Osteoblast (primary cell): ENCODE measurements at places on chromosomes 7 and 10.
A peak's percentile ranks its signal among the peaks of the same experiment; 100 is the strongest.

DNA sequence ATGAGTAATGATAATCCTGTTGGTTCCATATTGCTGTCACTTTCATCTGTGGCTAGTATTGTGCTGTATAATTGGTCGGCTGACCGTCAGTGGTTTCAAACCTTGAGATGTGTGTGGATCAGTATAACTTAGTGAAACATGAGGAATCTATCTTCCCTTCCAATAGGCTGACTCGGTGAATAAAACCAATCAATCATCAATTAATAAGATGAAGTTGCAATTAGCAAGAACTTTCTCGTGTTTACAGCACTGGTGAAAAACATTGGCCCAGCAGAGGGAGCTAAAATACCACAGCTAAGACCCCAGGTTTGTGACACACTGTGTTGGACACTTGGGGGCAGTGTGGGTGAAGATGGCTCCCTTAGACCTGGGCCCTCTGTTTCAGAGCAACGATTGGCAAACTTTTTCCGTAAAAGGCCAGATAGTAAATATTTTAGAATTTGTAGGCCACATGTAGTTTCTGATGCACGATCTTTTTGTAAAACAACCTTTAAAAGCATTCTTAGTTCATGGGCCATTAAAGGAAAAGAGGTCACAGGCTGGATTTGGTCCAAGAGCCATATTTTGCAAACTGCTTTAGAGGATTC lies 47.8 kb downstream of the STRA8 start:
- H3K4me1 ChIP-seq: peaks cover 15% of the 10 kb centered on the region
- peak overlapping the region; percentile 48 for H3K4me3 ChIP-seq
- peak; percentile 87 for DNase-seq
- peaks cover 8% of the 10 kb centered on the region for H3K27me3 ChIP-seq

DNA sequence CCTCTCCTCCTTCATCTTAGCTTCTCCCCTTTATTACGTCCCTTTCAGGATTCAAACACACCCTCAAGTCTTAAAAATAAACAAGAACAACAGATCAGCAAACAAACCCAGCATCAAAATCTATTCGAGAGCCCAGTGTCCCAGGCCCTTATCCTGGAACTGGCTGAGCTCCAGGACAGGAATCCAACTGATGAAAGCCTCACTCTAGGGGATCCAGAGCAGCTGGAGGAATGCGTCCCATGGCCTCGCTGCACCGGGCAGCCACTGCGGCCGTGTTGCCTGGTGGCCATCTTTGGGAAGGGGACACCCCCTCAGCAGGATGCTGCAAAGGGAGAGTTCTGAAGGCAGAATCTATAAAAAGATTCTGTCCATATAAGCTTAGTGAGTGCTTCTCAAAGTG lies 156.5 kb upstream of the BMPER start:
- no peak overlapping the region for H3K4me3 ChIP-seq
- no peak overlapping the region for H3K27ac ChIP-seq
- peaks cover 26% of the 10 kb centered on the region for H3K4me1 ChIP-seq

GRCh38 chr10:92757711-92758104 lies 68.0 kb downstream of the HHEX start:
- peak; percentile 37 for DNase-seq
- H3K36me3 ChIP-seq: no peaks in the 10 kb centered on the region
- no peak overlapping the region for H3K4me3 ChIP-seq

DNA sequence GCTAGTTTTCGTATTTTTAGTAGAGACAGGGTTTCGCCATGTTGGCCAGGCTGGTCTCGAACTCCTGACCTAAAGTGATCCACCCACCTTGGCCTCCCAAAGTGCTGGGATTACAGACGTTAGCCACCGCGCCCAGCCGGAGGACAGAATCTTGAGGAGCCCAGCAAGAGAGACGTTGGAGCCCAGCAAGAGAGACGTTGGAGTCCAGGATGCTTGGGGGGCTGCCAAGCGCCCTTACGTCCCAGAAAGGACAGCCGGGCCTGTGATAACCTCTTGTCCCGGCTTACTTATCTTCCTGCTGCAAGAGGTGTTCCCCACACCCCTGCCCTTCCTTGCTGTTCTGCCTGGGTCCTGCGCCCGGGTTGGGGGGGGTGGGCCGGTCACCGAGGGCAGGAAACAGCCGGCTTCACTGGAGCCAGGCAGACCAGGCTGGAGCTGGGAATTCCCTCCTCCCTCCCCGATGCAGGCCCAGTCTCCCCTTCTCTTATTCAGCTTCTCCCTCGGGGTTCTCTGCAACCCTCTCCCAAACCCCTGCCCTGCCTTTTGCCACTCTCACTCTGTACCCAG lies 1.9 kb upstream of the EPHB4 start:
- H3K27me3 ChIP-seq: no peaks in the 10 kb centered on the region
- H3K4me3 ChIP-seq: no peak overlapping the region
- no peak overlapping the region for H3K27ac ChIP-seq
- peaks cover 19% of the 10 kb centered on the region for H3K4me1 ChIP-seq
- no peaks in the 10 kb centered on the region for H3K36me3 ChIP-seq
- peak; percentile 49 for DNase-seq

GRCh38 chr7:138382862-138383565 lies 77.0 kb upstream of the TRIM24 start:
- no peak for DNase-seq
- H3K4me1 ChIP-seq: no peaks in the 10 kb centered on the region
- H3K4me3 ChIP-seq: no peak overlapping the region
- H3K27me3 ChIP-seq: no peaks in the 10 kb centered on the region

DNA sequence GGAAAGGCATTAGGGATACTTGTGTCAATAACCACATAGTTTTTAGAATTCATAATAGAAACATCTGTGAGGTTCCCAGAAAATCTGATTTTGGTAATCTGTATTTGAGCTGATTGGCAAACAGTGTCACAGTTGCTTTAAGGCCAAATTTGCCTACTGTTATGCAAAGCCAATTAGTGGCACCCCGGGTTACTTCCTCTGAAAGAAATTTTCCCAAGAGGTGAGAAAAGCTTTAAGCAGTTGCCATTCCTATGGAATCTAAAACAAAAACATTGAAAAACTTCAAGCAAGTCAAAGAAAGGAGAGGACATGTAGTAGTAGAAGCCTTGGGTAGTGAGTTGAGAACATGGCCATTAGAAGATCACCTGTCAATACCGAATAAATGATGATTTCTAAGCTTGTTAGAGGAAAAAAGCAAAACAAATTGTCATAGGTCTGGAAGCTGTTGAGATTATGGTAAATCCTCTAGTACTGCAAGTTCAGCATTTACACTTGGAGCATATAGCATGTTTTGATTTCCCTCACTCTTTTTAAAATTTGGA lies 176.8 kb downstream of the TWIST1 start:
- no peaks in the 10 kb centered on the region for H3K27me3 ChIP-seq
- H3K36me3 ChIP-seq: no peaks in the 10 kb centered on the region
- DNase-seq: peak; percentile 23
- H3K4me1 ChIP-seq: peaks cover 4% of the 10 kb centered on the region
- H3K4me3 ChIP-seq: no peak overlapping the region
- no peak overlapping the region for H3K27ac ChIP-seq

- no peak overlapping the region for H3K4me3 ChIP-seq
- peaks cover 7% of the 10 kb centered on the region for H3K27me3 ChIP-seq
- H3K36me3 ChIP-seq: no peaks in the 10 kb centered on the region
- H3K27ac ChIP-seq: no peak overlapping the region
Measured at GRCh38 chr10:125226005-125226404, 65.6 kb upstream of the CTBP2 start.

GRCh38 chr10:59878915-59879314 lies 27.4 kb downstream of the CCDC6 start:
- H3K36me3 ChIP-seq: no peaks in the 10 kb centered on the region
- no peaks in the 10 kb centered on the region for H3K27me3 ChIP-seq
- H3K27ac ChIP-seq: no peak overlapping the region

DNA sequence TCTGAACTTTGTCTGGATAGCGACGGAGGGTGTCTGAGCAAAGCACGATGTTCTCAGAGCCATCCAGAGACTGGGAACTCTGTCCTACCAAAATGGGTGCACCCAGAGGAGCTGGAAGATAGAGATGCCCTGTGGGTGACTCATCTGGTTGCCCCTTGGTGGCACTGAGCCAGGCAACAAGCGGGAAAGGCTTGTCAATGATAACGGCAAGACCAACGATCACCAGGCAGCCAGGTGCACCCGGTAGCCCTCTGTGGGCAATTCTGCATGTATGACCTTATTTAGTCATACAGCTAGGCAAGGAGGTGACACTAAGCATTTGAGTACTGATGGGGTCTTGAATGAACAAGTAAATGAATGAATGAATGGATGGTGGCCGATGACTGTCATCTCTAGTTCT lies 2.8 kb upstream of the ELN start:
- H3K36me3 ChIP-seq: no peaks in the 10 kb centered on the region
- no peak overlapping the region for H3K27ac ChIP-seq
- no peak overlapping the region for H3K4me3 ChIP-seq
- peaks cover 18% of the 10 kb centered on the region for H3K27me3 ChIP-seq

DNA sequence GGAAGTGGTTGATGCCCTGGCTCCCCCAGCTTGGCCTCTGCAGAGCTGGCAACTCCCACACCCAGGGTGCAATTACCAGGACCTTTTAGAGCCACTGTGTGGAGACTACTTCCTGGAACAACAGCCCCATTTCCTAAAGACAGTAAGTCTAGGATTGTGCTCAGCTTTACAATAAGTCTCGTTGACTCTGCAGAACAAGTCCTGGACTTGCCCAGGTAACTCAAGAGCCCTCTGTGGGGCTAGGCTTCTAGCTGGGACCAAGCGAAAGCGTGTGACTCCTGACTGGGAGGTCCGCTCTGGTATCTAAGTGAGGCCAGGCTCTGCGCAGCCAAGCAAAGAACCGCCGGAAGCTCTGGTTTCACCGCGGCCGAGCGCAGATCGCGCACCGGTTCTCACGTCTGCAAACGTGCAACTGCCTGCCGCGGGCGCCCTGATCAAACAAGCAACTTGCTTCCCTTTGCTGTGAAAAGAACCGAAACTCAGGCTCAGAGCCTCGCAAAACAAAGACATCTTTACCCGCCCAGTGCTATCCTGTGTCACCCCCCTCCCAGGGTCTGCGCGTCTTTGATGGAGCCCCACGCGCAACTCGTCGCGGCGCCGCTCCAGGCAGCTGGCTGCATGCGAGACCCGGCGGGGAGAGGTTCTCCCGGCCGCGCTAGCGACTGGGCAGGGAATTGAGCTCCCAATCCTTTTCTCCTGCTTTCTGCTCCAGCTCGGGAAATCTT lies 4.4 kb upstream of the PDLIM1 start:
- no peaks in the 10 kb centered on the region for H3K36me3 ChIP-seq
- H3K27me3 ChIP-seq: no peaks in the 10 kb centered on the region
- DNase-seq: peak; percentile 78

- no peaks in the 10 kb centered on the region for H3K4me1 ChIP-seq
Measured at GRCh38 chr10:23994459-23995046, 214.4 kb upstream of the KIAA1217 start.

GRCh38 chr10:73838008-73838567 lies 26.7 kb upstream of the NDST2 start:
- no peak overlapping the region for H3K27ac ChIP-seq
- peak; percentile 45 for DNase-seq
- H3K4me3 ChIP-seq: no peak overlapping the region
- H3K4me1 ChIP-seq: peaks cover 14% of the 10 kb centered on the region
- no peaks in the 10 kb centered on the region for H3K27me3 ChIP-seq

DNA sequence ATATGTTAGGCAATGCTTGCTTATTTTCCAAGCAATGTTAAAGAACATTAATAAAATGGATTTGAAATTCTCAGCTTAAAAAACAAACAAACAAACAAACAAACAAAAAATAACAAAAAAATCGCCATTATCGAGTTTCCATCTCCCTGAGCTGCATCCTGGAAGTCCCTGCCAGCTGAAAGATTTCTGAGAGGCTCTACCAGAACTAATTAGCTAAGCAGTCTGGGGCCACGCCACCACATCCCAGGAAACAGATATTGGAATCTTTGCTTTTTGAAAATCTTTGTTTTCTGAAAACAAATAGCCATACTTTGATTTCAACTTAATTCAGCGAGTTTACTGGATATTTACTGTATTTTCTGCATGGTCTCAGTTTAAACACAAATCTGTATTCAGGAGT lies 143.6 kb downstream of the LSMEM1 start:
- no peak for DNase-seq
- H3K4me3 ChIP-seq: no peak overlapping the region
- H3K4me1 ChIP-seq: no peaks in the 10 kb centered on the region
- H3K27me3 ChIP-seq: no peaks in the 10 kb centered on the region
- H3K27ac ChIP-seq: no peak overlapping the region

- no peaks in the 10 kb centered on the region for H3K36me3 ChIP-seq
- H3K27ac ChIP-seq: peak overlapping the region; percentile 53
- no peaks in the 10 kb centered on the region for H3K27me3 ChIP-seq
- H3K4me1 ChIP-seq: peaks cover 40% of the 10 kb centered on the region
- H3K4me3 ChIP-seq: no peak overlapping the region
Measured at GRCh38 chr10:90959826-90960225, 38.9 kb upstream of the ANKRD1 start.

DNA sequence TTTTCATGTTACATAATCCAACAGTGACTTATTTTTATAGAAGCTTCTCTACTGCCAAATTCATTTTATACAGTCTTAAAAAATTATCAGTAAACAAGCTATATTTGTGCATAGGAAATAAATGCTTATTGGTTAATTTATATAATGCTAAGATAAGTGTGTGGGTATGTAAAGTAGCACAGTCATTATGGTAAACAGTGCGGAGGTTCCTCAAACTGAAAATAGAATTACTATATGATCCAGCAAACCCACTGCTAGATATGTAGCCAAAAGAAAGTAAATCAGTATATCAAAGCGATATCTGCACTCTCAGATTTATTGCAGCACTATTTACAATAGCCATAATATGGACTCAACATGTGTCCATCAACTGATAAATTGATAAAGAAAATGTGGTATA lies 71.1 kb downstream of the ATRNL1 start:
- no peaks in the 10 kb centered on the region for H3K27me3 ChIP-seq
- no peak overlapping the region for H3K4me3 ChIP-seq
- no peak overlapping the region for H3K27ac ChIP-seq

DNA sequence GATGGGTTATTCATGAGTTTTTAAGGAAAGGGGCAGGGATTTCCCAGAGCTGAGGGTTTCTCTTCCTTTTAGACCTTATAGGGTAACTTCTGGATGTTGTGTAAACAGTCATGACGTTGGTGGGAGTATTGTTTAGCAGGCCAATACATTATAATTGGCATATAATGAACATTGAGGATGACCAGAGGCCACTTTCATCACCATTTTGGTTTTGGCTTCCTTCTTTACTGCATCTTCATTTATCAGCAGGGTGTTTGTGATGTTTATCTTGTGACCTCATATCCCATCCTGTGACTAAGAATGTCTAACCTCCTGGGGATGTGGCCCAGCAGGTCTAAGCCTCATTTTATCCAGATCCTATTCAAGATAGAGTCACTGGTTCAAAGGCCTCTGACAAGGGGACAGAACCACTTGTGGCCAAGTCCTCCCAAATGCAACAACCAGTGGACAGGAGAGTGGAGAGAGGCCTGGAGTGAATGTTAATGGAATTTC lies 77.3 kb upstream of the RPA3 start:
- H3K36me3 ChIP-seq: no peaks in the 10 kb centered on the region
- H3K27me3 ChIP-seq: no peaks in the 10 kb centered on the region
- no peak for DNase-seq
- H3K27ac ChIP-seq: peak overlapping the region; percentile 34
- H3K4me1 ChIP-seq: peaks cover 6% of the 10 kb centered on the region
- H3K4me3 ChIP-seq: no peak overlapping the region
